ENCODE measurements at places on chromosomes 6 and 20.

DNA sequence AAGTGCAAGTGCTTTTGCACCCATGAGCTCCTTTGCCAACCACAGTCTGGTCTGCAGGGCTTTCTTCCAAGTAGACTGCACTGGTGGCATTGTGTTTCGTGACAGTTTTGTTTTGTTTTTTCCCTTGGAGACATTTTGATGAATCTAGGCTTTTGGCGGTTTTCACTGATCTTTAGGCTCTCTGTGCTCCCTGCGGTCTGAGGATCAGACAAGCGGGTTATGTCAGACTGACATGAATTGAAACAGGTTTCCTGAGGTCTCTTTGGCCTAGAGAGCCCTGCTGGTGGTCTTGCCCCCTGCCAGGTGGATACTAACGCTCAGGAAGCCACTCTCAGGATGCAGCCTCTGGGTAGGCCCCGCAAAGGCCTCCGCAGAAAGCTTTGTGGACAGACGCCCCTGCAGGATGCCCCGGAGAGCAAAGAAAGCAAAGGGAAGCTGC is 555.4 kb upstream of the AGPAT4 start:
- no peak for DNase-seq

GRCh38 chr20:53194306-53195290 is 222.4 kb downstream of the TSHZ2 start:
- DNase-seq, result no peak

DNA sequence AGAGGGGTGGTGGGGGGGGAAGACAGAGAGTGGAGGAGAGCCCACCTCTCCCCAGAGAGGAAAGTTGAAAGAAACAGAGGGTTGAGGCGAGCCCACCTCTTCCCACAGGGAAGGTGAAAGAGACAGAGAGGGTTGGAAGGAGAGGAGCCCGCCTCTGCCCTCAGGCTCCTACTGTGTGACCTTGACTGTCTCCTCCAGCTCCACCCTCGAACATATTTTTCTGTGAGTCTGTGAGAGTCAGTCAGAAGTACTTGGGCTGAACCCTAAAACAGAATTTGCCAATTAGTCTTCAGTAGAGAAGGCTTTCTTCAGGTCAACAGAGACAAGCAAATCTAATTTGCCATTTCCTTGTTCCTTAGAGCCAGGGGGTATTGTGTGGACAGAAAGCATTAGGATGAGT is 153.7 kb upstream of the SNX9 start:
- DNase-seq, result no peak

GRCh38 chr20:10946124-10946880 is 272.5 kb upstream of the JAG1 start:
- no peak for DNase-seq

GRCh38 chr6:147136057-147136456 is 68.2 kb upstream of the STXBP5 start:
- no peak for DNase-seq

- no peak for DNase-seq
Measured at GRCh38 chr6:157488058-157488457, 107.1 kb downstream of the ZDHHC14 start.

DNA sequence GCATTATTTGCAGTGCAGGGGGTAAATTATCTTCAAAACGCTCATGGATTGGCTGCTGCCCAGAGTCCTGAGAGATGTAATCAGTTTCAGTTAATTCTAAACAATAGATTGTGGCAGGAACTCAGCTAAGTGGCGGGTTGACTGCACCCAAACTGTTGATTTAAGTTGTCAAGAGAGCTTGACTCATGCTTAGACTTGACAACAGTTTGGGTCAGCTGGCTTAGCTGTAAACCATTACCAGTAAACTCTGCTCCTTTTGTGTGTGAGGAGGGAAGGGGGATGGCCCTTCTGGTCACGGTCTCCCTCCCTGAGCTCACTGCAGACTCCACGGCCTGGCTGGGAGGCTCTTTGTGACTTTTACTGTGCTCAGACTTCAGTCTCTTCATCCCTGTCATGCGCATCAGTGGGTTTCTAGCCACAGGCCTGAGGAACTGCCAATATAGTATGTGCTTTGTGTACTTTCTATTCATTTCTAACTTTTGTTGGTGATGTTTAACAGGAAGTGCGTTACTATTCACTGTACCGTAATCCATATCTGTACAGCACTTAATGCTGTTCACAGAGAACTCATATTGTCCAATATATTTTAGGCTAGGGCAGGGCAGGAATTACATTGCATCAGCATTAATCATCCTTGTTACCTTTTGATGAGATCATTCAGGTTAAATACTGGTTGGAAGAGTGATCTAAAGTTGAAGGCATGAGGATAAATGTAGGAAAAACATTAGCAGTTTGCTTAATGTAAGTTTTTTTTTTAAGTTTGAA is 488.3 kb downstream of the CDKAL1 start:
- DNase-seq, result peak; percentile 92

GRCh38 chr6:88848870-88849269 is 114.5 kb downstream of the RNGTT start:
- no peak for DNase-seq

DNA sequence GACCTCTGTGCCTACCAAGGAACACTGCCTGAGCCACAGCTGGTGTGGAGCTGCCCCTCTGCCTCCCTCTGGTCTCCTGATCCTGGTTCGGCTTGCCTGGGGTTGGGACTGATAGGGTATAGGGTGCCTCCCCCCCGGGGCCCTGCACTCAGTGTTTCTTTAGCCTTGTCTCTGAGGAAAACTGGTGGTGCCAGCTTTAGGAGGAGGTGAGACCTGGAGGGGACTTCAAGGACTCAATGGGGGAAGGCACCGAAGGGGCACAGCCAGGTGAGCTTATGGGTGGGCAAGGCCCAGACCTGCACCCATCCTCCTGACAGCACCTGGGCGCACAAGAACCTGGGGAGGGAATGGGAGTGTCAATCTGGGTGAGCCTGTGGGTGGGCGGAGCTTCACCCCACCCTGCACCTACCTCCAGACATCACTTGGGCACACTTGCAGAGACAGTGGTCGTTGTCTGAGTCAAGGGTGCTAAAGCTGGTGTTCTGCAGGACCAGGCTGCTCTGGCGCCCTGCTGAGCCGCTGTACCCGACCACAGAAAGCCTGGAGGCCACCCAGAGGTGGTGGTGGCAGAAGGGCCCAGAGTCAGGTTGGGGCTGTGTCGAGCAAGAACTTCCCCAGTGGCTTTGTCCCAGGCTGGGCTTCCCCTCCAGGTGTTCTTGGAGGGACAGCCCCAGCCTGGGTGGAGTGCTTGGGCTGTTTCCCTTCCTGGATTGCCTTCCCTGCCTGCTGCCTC is 40.5 kb downstream of the FAM110A start:
- DNase-seq, result no peak

GRCh38 chr6:4560221-4561077 is 215.8 kb upstream of the CDYL start:
- DNase-seq, result no peak

- DNase-seq, result no peak
Measured at GRCh38 chr6:25147223-25147622, 132.0 kb upstream of the CARMIL1 start.

- DNase-seq, result no peak
Measured at GRCh38 chr6:158121335-158121734, 46.7 kb downstream of the SERAC1 start.

DNA sequence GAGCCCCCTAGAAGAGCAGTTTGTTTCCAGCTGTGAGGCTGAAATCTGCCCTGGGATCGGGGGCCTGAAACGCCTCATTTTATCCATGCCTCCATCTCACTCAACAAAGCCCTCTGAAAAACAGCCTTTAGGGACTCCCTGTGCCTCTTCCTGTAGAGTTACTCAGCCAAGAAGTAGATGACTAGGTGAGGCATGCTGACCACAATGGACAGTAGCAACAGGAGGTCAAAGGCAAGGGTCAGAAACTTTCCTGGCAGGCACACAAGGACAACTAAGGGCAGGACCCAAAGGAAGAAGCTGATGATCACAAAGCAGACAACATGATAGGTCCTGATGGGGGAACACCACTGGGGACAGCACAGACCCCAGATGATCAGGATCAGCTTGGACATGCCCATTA is 12.8 kb downstream of the MAS1L start:
- DNase-seq, result no peak

GRCh38 chr20:50724851-50725723 is 6.3 kb upstream of the PARD6B start:
- peak; percentile 98 for DNase-seq

GRCh38 chr20:62641321-62642050 is 817 bp upstream of the SLCO4A1 start:
- DNase-seq, result no peak

DNA sequence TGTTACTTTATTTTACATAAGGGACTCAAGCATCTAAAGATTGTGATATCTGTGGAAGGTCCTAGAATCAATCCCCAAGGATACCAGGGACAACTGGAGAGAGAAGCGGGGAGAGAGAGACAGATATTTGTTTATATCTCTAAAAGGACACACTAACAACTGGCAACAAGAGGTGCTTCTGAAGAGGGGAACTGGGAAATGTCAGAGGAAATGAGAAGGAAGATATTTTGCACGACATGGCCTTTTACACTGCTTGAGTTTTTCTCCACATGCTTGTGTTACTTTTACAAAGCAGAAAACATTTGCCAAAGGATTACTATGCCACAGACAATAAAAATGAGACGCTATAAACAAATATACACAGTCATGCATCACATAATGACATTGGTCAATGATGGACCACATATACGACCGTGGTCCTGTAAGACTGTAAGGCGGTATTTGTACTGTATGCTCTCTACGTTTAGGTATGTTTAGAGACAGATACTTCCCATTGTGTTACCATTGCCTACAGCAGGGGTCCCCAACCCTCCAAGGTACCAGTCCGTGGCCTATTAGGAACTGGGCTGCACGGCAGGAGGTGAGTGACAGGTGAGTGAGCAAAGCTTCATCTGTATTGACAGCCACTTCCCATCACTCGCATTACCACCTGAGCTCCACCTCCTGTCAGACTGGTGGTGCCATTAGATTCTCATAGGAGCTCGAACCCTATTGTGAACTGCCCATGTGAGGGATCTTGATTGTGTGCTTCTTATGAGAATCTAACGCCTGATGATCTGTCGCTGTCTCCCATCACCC is 64.6 kb upstream of the PTPN1 start:
- no peak for DNase-seq

DNA sequence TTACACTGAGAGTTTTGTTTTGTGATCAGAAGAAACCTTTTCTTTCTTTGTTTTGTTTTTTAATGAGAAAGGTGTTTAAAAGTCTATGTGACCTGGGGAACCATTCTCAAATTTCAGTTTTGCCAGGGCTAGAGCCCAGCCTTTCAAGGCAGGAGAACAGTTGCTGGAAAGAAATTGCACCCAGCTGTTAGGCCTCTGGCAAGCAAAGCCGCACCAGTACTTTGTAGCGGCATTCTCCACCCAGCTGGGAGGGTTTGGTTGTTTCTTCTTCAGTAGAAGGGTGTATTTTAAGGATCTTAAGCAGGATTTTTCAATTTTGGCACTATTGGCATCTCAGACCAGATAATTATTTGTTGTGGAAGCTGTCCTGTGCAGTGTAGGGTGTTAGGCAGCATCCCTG is 16.6 kb upstream of the MAPK13 start:
- DNase-seq, result no peak

DNA sequence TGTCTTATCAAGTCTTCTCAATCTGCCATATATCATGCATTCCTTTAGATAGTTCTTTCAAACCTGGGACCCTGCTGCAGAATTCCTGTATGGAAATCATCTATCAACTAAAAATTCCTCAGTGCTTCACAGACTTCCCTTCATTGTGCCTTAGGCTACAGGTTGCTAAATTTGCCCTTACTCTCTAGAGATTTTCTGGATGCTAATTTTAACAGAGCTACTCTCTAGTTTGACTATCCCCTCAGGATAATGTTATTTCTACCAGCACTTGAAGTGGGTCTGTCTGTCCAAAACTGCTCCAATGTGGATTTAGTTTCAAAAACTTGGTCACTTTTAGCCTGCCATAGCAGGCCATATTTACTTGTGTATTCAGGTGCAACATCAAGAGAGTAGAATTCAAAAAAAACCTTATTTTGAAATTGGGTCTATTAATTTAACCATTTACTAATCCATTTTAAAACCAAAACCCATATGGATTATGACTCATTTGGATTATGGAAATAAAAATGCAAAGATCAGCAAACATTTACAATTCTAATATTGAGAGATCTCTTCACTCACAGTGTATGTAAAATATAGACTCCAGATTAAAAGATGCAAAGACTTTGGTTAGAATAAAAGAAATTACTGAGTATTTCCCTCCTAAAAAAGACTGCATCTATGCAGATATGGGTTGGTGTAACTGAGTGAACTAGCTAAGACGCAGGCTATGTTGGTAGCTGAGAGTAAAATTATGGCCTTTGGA is 13.9 kb upstream of the COX7A2 start:
- no peak for DNase-seq

GRCh38 chr6:118953391-118953790 is 18.4 kb upstream of the MCM9 start:
- DNase-seq, result no peak

DNA sequence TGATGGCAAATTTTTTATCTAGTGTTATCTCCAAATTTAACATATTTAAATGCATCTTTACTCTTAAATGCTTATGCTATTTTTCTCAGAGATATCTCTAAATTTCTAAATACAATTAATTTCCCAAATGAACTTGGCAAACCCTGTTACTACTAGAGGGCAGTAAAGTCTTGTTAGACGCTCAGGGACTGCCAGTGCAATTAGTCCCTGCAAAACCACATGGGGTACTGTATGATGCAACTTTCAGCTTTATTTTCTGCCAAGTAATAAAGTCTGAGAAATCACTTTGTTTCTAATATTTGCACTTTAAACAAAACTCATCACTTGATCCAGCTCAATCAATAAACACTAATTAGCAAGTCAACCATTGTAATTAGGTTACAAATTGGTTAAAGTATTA is 76.0 kb upstream of the ADGRB3 start:
- DNase-seq, result no peak

GRCh38 chr6:36329798-36330291 is 6.8 kb downstream of the BNIP5 start:
- DNase-seq, result no peak

- DNase-seq, result peak; percentile 46
Measured at GRCh38 chr20:8152183-8152582, 20.1 kb downstream of the PLCB1 start.

DNA sequence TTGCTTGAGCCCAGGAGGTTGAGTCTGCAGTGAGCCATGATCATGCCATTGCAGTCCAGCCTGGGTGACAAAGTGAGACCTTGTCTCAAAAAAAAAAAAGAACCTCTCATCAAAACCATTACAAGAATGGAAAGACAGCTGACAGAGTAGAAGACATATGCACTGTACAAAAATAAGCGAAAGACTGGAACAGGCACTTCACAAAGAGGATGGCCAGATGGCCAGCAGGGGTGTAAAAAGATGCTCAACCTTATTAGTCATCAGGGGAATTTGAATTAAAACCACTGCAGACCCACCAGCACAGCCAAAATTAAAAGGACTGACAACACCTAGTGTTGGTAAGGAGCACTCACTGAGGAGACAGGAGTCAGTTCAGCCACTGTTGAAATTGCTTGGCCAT is 13.5 kb upstream of the TAF4 start:
- no peak for DNase-seq
